ENCODE measurements at places on chromosomes 6 and 20.
A peak's percentile ranks its signal among the peaks of the same experiment; 100 is the strongest.

DNA sequence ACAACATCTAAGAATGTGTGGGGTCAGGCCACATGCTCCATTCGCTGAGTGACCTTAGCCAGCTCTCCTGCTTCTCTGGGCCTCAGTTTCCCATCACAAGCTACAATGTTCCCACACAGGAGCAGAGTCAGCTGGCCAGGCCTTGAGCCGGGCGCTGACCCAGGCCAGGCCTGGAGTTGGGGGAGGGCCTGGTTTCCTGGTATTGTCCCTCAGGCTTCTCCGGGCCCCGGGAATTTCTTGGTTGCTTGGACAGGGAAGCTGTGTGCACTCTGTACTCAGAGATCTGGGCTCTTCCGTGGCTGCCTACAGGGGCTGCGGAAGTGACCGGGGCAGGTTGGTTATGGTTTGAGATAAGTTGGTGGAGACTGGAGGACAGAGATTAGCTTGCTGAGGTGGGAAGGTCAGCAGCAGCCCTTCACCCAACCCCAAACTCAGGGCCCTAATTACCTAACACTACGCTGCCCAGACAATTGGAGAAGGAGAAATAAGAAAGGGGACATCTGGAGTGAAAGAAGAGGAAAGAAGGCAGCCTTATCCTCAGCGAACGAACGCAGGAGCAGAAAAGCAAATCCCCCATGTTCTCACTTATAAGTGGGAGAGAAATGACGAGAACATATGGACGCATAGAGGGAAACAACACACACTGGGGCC lies 6.2 kb downstream of the TGM2 start:
- DNase-seq, result no peak

DNA sequence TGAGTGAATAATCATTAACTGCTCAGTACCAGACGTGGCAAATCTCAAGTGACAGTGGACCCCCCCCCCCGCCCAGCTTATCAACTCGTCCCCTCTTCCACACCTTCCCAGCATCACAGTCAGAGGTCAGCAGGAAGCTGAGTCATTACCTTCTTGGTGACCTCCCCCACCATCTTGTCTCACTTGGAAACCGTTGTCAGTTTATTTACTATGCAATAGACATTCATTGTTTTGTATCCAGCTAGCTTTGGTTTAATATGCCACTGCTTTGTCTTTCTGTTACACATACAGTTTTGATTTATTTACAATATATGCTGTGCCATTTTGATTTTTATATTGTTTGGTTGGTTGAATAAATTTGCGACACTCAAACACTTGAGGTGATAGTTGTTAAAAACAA lies 158.1 kb downstream of the QKI start:
- DNase-seq, result no peak

DNA sequence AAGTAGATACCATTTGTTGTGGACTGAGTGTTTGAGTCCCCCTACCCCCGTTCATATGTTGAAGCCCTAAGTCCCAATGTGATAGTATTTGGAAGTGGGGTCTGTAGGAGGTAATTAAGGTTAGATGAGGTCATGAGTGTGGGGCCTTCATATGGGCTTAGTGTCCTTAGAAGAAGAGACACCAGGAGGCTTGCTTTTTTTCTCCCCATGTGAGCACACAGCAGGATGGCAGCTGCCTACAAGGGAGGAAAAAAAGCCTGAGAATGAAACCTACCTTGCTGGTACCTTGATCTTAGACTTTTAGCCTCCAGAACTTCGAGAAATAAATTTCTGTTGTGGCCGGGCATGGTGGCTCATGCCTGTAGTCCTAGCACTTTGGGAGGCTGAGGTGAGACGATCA lies 67.9 kb upstream of the TULP4 start:
- DNase-seq, result no peak

DNA sequence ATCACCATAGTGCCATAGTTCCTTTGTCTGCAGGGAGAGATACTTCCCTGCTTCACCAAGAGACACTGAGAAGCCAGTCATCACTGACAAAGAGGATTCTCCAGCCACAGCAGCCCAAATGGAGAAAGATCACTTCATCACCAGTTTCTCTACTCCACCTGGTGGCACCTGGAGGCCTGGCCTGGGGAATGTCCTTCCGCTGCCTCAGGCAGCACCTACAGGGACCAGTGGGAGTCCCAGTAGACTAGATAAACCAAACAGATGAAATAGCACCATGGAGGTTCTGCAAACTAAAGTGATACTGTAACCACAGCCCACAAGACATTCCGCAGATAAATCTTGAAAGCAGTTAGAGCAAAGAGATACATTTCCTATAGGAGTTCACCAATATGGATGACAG lies 266.5 kb downstream of the C6orf118 start:
- DNase-seq, result no peak

DNA sequence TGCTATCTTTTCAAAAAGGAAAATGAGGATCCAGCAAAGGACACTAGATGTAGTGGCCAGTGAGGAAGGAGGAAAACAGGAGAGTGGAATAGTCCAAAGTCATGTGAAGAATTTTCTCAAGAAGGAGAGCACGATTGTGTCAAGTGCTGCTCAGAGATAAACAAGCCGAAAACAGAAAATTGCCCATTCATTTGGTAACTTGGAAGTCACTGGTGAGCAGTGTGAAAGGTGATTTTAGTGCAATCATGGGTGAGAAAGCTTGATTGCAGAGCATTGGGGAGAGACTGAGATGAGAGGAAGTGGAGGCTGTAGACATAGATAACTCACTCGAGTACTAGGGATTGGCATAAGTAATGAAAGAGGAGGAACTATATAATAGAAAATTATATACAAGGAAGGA lies 26.0 kb upstream of the PRDM1 start:
- no peak for DNase-seq

- DNase-seq, result peak; percentile 95
These were observed 43.5 kb upstream of the SLCO4A1 start for GRCh38 chr20:62598761-62599194.

GRCh38 chr6:132932588-132932987 lies 118.2 kb downstream of the RPS12 start:
- DNase-seq, result no peak

GRCh38 chr6:164856138-164856537 lies 453.3 kb downstream of the C6orf118 start:
- DNase-seq, result no peak

DNA sequence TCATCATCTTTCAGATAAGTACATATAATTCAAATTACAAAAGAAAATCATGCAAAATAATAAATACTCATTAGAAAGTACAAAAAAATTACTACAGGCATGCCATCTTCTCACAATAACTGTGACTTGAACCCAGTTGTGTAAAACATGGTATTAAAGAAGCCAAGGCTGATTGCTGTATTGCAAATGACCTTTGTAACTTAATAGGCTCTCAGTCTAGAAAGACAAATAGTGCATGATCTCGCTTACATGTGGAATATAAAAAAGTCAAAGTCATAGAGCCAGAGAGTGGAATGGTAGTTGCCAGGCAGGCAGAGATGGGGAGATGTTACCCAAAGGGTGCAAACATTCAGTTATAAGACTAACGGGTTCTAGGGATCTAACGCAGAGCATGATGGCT lies 626.1 kb downstream of the COL12A1 start:
- no peak for DNase-seq

- no peak for DNase-seq
These were observed 719.1 kb downstream of the CD109 start for GRCh38 chr6:74415056-74415455.

GRCh38 chr6:97086781-97087180 lies 162.3 kb downstream of the KLHL32 start:
- no peak for DNase-seq

DNA sequence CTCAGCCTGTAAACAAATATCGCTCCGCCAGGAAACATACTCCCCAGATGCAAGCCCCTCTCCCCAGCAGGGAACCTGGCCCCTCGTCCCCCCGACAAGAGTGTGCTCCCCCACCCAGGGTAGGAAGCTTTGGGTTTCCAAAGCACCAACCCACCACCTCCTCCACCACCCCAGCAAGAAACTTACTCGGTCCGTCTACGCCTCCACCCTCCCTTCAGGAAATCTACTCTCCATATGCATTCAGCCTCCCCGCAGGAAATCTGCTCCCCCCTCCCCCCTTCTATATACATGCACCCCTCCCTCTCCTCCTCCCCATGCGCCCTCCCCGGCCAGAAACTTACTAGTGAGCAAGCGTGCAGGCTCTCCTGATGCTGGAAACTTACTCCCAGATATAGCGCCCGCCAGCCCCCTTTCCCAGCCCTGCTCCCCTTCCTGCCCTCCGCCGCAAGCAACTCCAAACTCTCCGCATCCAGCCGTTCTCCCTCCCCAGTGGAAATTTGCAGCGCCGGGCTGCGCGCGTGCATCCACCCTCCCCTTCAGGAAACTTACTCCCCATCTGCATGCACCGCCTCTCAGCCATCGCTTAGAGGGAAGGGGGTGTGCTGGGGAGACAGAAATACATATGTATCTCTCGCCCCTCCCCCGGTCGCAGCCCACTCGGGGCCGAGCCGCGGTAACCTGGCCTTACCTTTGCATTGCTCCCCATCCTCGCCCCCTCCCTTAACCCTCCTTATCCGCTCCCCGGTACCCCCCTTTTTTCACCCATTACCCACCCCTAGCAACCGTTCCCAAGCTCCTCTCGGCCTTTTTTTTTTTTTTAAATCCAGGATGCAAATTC lies at the start of gene TRERF1:
TRERF1 (minus strand) TSS at position 594 of the 838 bp plus-strand sequence. CDS start 182,336 bp downstream, outside the sequence.
- peak; percentile 89 for DNase-seq

- DNase-seq, result no peak
These were observed 31.8 kb downstream of the CPXM1 start for GRCh38 chr20:2768632-2769015.

DNA sequence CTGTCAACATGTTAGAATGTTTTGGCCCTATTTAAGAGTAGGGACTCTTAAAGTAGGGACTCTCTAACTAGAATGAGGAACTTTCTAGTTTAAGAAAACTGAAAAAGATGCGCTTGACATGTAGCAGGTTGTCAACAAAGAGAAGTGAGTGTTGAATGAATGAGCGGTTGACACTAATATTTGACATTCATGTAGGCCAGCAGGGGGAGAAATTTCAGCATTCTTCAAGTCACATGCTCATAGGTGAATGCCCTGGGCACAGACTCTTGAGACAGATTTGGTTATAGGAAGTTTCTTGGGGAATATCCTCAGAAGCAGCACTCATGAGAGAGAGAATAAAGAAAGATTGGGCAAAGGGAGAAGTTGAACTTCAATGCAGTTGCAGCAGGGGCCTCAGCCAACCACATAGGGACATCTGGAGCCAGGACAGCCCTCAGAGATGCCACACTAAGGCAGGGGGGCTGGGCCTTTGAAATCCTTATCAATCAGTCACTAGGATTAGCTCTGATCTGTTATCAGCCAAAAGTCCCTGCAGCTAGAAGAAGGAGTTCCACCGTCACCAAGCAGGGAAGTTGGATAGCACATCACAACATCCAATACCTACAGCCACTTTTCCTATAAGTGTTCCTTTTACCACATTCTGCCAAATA lies 145.1 kb upstream of the FKBP1C start:
- no peak for DNase-seq

- DNase-seq, result no peak
These were observed 42.4 kb upstream of the BHLHE23 start for GRCh38 chr20:63049191-63049518.

DNA sequence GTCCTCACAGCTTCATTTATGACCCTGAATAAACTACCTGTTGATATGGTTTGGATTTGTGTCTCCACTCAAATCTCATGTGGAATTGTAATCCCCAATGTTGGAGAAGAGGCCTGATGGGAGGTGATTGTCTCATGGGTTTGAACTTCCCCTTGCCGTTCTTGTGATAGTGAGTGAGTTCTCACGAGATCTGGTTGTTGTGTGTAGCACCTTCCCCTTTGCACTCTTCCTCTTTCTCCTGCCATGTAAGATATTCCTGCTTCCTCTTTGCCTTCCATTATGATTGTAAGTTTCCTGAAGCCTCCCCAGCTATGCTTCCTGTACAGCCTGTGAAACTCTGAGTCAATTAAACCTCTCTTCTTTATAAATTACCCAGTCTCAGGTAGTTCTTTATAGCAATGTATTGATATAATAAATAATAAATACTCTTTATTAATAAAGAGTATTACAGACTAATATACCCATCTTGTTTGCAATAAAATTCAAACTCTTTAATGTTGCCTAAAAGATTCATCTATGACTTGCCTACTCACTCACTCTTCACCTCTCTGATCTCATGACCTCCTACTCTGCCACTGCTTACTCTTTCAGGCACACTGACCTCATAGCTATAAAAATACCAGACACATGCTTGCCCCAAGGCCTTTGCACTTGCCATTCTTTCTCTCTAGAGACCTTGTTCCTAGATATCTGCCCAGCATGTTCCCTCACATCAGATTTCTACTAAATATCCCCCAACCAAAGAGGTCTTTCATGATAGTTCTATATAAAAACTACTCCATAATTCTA lies 256.4 kb upstream of the MARCKS start:
- DNase-seq, result no peak

DNA sequence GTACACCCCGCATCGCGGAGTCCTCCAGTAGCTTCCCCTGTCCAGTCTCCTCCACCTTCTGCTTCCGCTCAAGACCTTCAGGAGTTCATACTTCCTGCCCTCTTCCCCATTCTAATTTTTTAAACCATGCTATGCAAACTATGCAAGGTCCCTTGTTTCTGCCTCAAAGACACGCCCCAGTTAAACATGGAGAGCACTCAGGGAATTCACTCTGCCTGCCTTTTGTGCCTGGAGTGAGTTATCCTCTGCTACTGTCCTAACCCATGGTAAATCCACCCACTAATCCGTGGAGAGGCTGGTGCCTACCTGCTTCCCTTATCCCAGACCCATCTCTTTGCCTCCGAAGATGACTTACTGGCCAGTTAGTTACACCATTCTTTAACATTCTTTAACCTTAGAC lies 473.7 kb upstream of the JARID2 start:
- DNase-seq, result no peak

- DNase-seq, result no peak
These were observed 15.8 kb downstream of the ADNP start for GRCh38 chr20:50915424-50915823.

- no peak for DNase-seq
These were observed 7.2 kb upstream of the LY6G5C start for GRCh38 chr6:31687860-31688693.

- no peak for DNase-seq
These were observed 111.3 kb downstream of the SIM1 start for GRCh38 chr6:100353276-100354015.

- peak; percentile 22 for DNase-seq
These were observed 24.6 kb downstream of the ATG5 start for GRCh38 chr6:106300944-106301343.

GRCh38 chr20:16490696-16491095 lies 82.6 kb downstream of the KIF16B start:
- DNase-seq, result no peak

DNA sequence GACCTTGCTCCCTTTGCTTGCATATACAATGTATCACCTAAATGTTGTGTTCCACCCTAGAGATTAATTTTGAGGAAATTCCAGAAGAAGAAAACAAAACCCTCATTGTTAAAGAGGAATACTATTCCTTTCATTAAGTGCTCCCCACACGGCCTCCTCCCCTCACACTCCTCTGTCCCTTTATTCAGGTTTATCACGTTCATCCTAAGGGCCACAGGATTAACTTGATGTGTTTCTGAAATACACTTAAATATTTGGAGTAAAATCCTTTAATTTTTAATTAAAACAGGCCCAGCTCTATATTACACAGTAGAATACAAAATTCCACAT lies 89.4 kb upstream of the MRPS10 start:
- DNase-seq, result no peak
